ENCODE measurements at places on chromosomes 4 and X. TPM values are rescaled to one million over a fixed set of nuclear protein-coding genes. Genes with fewer than 3 reads are reported as not detected.
A peak's percentile ranks its signal among the peaks of the same experiment; 100 is the strongest.

GRCh38 chrX:40843643-40844042, 108.3 kb upstream of the MED14 start:
- no peak for DNase-seq

DNA sequence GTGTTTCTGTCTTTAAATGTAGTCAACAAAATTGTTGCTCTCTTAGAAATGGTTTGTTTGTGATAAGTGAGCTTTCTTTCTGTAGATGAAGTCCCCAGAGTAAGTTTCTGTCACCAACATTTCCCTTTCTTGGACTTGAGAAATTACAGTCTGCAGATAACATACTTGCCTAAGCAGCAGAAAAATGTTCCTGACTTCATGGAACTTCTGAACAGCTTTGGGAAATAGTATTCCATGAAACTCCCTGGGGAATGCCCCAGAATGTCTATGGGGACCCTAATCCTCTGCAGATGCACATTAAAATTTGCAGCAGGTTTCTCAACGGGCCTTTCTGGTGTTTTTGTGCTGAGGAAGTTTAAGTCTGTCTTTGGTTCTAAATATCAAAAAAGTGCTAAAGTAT, 38.6 kb upstream of the NEIL3 start:
- no peak for DNase-seq

GRCh38 chrX:39805825-39806224, 291.9 kb downstream of the BCOR start:
- DNase-seq = no peak

DNA sequence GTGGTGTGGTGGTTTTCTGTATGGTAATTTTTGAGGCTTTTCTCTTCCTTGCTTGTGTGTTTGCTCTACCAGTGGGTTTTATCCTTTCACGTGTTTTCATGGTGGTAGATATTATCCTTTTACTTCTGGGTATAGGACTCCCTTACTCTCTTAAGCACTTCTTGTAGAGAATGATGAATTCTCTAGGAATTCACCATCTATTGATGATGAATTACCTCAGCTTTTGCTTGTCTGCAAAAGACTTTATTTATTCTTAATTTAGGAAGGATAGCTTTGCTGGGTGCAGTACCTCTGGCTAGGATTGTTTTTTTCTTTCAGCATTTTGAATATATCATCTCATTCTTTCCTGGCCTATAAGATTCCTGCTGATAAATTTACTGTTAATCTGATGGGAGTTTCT, 415.3 kb downstream of the PDGFC start:
- no peak for DNase-seq

DNA sequence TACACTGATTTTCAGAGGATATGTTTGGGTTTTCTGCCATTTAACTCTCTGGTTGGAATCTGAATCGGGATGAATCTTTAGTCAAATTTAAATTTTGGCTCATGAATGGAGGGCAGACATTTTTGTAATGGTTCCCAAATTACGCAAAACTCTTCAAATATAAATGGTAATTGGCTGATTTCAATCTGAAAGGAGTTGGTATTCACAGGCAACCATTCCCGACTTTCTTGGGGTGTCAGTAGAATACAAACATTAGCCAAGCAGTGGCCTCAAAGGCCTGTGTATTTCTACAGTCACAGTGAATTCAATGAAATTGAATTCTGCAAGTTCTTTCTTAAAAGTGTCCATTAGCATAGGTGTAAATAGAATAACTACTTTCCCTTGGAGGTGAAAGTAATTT, 668.8 kb upstream of the PRKX start:
- DNase-seq = no peak

GRCh38 chr4:107931775-107932321, 499 bp downstream of the CYP2U1 start:
- DNase-seq = no peak

DNA sequence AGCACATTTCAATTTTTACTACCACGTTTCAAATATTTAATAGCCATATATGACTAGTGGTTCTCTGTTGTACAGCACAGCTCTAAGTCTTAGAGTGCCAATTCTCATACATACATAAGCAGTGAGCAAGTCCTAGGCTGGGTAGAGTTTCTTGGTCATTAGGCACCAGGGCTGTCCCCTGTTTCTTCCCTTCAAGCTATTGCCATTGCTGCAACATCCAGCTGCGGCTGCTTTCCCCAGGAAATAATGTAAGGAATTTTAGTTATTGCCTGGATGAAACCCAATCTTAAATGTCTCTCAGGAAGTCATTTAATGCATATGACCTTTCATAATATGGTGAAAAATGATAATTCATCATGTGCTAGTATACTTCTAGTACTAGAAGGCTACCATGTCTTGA, 74.1 kb upstream of the PPP3CA start:
- no peak for DNase-seq

- no peak for DNase-seq
Observed at GRCh38 chr4:62118558-62118957, 918.4 kb downstream of the ADGRL3 start.

- no peak for DNase-seq
Observed at GRCh38 chr4:17578482-17578891, 1.5 kb downstream of the LAP3 start.

DNA sequence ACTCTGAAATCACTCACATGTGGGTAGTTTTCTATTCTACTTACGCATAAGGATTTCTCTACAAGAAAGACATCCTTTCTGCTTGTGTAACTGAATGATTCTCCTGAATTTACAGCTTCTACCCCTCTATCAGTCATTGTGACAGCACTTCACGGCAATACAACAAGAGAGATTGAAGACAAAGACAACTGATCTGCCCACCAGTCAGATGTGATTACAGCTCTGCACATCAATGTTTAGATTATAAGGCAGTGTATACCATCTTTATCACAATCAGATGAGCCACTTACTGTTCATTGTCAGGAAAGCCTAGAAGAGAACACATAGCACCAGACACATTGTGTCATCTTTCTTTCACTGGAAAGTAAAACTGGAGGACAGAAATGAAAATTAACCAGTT, 324.4 kb downstream of the CENPC start:
- no peak for DNase-seq

- DNase-seq = no peak
Observed at GRCh38 chrX:31708116-31708515, 636.3 kb upstream of the FTHL17 start.

GRCh38 chr4:11232015-11232414, 196.7 kb downstream of the HS3ST1 start:
- no peak for DNase-seq

- DNase-seq = no peak
Observed at GRCh38 chr4:47788126-47788525, 49.7 kb downstream of the CORIN start.

- no peak for DNase-seq
Observed at GRCh38 chr4:10267066-10267465, 150.5 kb upstream of the WDR1 start.

- DNase-seq = no peak
Observed at GRCh38 chr4:89489338-89489771, 181.8 kb upstream of the GPRIN3 start.

GRCh38 chr4:6465955-6466354, 6.5 kb downstream of the PPP2R2C start:
- no peak for DNase-seq

- DNase-seq = peak; percentile 6
Observed at GRCh38 chrX:34300871-34301270, 168.8 kb upstream of the FAM47A start.

DNA sequence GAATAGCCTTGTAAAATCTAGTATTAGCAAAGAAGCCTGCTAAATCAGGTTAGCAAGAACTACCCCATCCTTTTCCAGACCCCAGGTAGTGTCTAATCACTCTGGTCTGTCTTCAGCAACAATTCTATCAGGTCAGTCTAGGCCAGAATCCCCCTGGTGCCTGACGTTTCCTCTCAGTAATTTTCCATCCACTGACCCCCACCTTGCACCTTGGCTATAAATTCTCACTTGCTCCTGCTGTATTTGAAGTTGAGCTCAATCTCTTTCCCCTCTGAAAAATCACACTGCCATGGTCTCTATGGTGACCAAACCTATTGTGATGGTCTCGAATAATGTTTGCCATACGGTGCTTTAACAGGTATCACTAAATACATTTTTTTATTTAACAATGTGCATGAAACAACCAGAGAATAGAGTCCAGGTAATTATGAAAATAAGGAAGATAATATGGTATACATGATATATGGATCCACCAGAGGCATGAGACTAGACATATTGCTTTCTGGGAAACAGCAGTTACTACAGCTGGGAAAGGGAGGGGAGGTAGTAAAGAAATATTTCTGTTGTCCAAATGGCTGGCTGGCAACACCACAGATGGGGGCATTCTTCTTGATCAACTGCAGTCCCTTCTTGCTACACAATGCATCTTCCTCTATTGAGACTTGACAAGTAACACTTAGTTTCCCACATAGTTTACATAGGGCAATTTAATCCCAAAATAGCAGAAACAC, 33.8 kb downstream of the CXCL1 start:
- no peak for DNase-seq

- peak; percentile 9 for DNase-seq
Observed at GRCh38 chrX:103063191-103063845, 653 bp downstream of the BEX1 start.

Gene MAGEA1
- total RNA-seq = not detected

Gene RIPPLY1
- 0.49 TPM for total RNA-seq

Gene MAP7D2
- 14.2 TPM for total RNA-seq

Gene MCF2
- not detected for total RNA-seq

Gene FREM3
- total RNA-seq = not detected

Gene EMCN
- total RNA-seq = not detected

Gene SMARCA5
- total RNA-seq = 37.5 TPM

Gene NPFFR2
- not detected for total RNA-seq

Gene OCIAD1
- 74.9 TPM for total RNA-seq

Gene DRD5
- not detected for total RNA-seq

Gene ABHD18
- 17.8 TPM for total RNA-seq
